ENCODE measurements at places on chromosomes 4 and X.

- peak; percentile 86 for DNase-seq
Measured at GRCh38 chr4:168604496-168605373, 107.9 kb downstream of the PALLD start.

- DNase-seq, result peak; percentile 30
Measured at GRCh38 chrX:19893727-19894126, 6.3 kb upstream of the SH3KBP1 start.

- no peak for DNase-seq
Measured at GRCh38 chr4:104630272-104630671, 135.6 kb upstream of the CXXC4 start.

DNA sequence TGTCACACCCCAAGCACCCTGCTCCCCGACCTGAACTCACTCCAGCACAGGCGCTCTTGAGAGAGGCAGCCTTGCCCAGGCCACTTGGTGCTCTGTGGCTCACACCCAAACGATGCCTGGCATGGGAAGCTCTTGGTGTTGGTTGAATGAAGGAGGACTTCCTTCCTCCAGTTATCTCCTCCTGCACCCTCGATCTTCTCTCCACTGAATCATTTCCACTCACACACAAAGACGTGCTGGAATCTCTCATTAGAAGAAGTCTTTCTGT, 90.5 kb upstream of the TRIM2 start:
- no peak for DNase-seq

DNA sequence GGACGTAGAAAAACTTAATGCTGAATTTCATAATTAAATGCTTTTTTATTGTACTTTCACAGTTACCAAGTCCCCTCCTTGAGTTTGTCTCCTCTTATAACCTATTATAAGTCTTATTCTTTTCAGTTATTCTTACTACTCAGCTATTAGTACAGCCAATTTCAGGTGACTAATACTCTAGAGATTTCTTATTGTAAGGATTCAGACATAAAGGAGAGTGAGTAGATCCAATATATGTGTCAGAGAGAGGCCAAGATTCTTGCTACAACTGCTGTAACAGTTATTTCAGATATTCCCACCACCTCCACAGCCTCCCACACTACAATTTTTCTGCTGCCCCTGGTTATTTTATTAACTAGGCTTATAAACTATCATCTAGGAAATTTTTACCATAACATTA, 274.5 kb downstream of the GPAT3 start:
- no peak for DNase-seq

DNA sequence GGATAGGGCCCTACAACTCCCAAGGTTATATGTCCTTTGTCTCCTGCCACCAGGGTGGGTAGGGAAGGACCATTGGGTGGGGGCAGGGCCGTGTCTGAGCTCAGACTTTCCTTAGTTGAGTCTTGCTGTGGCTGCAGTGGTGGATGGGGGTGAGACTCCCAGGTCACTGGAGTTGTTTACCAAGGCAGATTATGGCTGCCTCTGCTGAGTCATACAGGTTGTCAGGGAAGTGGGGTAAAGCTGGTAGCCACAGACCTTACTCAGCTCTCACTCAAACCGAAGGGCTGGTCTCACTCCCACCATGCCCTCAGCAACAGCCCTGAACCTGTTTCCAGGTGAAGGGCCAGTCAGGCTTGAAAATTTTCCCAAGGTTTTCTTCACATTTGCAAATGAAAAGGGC, 58.8 kb upstream of the FAAH2 start:
- no peak for DNase-seq

GRCh38 chr4:162891788-162892707, 274.6 kb downstream of the NAF1 start:
- DNase-seq, result no peak

- no peak for DNase-seq
Measured at GRCh38 chr4:27129871-27130366, 269.3 kb downstream of the STIM2 start.

- DNase-seq, result peak; percentile 9
Measured at GRCh38 chrX:16023790-16024734, 99.3 kb upstream of the GRPR start.

- no peak for DNase-seq
Measured at GRCh38 chrX:13427441-13428052, 107.7 kb upstream of the ATXN3L start.

DNA sequence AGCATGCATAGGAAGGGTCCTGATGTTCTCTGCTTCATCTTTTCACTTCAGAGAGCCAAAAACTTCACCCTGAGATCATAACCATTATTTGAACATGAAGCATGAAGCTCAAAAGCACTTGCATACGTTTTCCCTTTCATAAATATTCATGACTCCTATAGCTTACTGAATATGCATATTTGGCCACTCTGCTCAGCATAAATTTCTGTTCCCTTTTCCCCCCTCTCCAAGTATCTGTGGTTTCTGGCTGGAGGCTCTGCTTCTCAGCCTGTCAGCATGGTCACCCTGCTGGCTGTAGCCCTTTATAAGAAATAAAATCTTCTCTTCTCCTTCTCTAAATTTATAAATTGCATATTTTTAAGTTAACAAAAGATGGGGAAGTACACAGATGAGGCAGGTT, 384.7 kb upstream of the AGA start:
- no peak for DNase-seq

DNA sequence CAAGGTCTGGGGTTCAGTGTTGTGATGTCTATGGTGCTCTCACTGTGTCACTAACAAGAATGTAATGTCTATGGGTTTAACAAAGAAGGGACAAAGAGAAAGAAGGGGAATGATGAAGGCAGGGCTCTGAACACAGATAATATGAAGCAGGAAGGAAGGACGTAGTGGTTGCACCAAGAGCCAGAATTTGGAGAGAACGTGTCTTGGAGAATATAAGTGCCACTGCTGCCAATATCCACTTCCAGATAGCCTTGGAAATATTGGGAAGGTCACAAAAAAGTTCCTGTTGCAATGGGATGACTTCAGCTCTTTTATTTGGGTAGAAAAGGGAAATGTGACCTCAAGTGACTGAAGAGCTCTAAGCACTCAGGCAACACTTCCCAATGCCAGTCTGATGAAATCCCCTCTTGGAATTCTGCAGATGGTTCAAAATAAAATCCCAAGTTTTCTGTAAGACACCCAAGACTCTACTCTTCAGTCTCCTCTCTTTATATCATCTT, 131.8 kb downstream of the PRKX start:
- no peak for DNase-seq

- peak; percentile 19 for DNase-seq
Measured at GRCh38 chr4:42280327-42281095, 116.8 kb upstream of the SHISA3 start.

GRCh38 chr4:155846929-155847328, 19.1 kb downstream of the ASIC5 start:
- DNase-seq, result no peak

DNA sequence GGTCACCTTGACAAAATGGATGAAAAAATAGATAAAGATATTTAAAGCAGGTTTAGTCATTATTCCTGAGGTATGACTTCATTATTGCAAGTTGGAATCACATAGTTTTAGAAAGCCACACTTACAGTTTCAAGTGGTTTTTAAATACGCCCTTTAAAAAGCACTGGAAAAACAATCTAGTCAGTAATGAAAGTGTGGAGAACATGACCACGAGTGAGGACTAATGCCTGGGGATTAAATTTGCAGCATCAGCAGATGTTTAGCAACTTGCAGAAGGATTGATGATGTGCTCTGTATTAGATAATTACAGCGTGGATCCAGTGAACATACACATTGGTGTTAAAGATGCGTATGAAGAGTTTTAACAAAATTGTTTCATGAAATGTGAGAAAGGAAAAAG, 5.9 kb downstream of the SPARCL1 start:
- DNase-seq, result no peak

GRCh38 chr4:145818011-145818410, 120.6 kb downstream of the ZNF827 start:
- no peak for DNase-seq

DNA sequence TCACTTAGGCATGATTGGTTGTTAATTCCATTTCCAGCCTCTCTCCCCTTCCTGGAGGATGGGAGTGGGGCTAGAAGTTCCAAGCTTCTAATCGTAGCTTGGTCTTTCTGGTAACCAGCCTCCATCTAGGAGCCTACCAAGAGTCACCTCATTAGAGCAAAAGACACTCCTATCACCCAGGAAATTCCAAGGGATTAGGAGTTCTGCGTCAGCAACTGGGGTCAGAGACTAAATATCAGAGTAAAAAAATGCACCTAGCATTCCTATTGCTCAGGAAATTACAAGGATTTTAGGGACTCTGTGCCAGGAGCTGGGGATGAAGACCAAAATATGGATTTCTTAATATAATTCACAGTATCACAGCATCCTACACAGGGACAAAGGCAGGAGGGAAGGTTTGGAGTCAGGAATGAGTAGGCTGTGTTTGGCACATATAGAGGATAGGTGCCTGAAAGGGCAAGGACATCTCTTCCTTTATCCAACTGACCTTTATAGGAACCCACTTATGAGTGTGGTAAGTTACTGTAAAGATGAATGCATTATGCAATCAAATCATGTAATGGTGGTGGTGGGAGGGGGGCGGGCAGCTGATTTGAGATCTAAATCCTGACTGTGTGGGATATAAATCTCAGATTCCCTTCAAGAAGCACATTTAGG, 30.5 kb upstream of the LIMCH1 start:
- peak; percentile 17 for DNase-seq

- peak; percentile 55 for DNase-seq
Measured at GRCh38 chrX:116272322-116272721, 101.8 kb downstream of the AGTR2 start.

- DNase-seq, result no peak
Measured at GRCh38 chr4:168892475-168892874, 117.6 kb downstream of the CBR4 start.

- no peak for DNase-seq
Measured at GRCh38 chrX:774536-774935, 143.9 kb downstream of the SHOX start.

GRCh38 chr4:156295676-156296195, 342.1 kb upstream of the CTSO start:
- DNase-seq, result peak; percentile 48

DNA sequence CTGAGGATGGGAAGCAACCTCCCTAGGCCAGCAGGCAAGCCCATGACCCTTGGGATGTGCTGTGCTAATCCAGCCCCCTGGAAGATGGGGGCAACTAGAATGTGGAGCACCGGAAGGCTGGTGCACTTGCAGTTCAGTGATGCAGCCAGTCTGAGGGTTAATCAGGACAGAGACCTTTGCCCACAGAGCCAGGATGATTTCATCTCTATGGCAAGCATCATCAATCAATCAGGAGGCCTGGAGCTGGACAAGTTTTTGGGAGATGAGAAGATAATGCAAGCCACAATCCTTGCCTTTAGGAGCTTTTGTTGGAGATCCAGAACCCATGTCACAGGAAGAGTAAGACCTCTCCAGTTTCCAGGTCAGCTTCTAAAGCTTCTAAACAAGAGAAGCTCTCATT, 15.4 kb upstream of the MSN start:
- no peak for DNase-seq

GRCh38 chrX:86369847-86370630, 221.8 kb downstream of the DACH2 start:
- no peak for DNase-seq

- DNase-seq, result no peak
Measured at GRCh38 chr4:155903453-155903852, at the start of gene TDO2. TSS of gene TDO2 (plus strand) at chr4:155903696. CDS start at chr4:155903759, 63 bp downstream.

DNA sequence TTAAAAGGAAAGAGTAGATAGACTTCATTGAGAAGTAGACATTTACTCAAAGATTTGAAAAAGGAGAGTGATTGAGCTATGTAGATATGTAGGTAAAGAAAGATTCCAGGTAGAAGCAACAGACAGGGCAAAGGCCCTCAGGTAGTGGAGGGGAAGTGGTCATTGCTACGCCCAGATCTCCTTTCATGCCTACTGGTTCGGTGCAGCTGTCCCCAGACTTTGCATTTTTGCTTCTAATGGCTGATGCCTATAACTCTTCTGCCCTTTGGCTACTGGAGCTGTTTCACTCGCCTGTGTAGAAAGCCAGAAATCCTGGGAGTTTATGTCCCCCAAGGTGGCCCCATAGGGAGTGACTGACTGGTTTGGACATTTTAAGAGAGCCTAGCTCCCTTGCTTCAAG, 16.9 kb upstream of the ARMCX2 start:
- no peak for DNase-seq

DNA sequence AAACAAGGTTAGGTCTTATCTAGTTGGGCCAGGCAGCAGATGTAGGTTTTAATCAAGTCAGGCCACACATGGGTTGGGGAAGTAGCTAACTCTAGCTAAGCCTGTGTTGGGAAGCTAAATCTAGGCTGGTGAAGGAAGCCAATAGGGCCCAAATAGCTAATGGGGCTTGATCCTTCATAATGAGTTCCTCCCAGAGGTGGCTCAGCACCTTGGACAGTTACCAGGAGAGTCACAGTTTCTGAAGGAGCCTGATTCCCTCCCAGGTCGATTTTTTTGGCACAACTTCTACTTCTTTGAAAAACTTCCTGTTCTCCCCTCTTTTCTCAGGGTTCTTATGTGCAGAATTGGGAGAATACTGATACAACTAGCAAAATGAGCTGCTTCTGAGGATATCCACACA, 242.5 kb upstream of the PRPS2 start:
- DNase-seq, result peak; percentile 34

GRCh38 chrX:112913807-112914206, 73.2 kb upstream of the AMOT start:
- no peak for DNase-seq

- peak; percentile 0 for DNase-seq
Measured at GRCh38 chr4:92646826-92647225, 343.1 kb downstream of the GRID2 start.

DNA sequence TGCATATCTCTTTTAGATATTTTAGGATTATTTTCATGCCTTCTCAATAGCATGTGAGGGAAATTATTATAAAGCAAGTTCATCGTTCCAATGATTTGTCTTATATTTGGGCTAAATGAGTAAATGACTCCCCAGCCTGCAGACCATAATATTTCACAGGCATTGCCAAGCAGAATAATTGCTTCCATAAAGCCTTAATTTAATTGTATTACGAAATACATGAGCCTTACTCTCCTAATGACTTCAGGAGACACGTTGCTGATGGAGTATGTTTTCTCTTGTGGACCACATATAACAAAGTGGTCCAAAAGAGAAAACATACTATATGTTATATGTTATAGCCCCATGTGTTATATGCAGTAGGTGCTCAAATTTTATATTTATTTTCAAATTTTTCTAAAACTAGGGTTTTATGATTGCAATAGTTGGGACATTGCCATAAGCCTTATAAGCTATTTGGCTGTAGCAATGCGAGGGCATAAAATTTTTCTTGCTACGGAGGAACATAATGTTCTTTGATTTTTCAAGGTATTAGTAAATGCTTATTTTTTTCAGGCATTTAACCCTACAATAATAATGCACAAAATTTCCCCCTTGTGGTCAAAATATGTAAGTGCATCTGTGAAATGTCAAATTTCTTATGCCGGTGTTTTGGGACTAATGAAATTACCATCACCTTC, 26.2 kb upstream of the TMPRSS11D start:
- DNase-seq, result peak; percentile 83

- DNase-seq, result peak; percentile 38
Measured at GRCh38 chr4:66574145-66574978, 904.1 kb upstream of the EPHA5 start.

DNA sequence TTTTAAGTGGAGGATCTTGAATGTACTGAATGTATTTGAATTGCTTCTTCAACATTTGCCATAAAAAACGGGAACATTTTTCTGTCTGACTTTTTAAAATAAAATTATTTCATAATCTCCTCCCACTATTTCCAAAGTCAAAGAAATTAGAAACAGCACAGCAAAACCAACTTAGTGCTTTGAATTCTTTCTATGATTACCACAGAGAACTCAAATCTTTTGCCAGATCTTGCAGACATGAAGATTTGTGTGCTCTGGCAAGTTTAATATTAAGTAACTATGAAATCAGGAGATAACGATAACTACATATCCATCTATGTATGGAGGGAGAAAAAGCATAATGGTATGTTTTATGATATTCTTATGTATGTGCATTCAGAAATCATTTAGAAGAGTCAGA, 982.2 kb downstream of the PCDH7 start:
- DNase-seq, result peak; percentile 87
